ENCODE measurements at places on chromosomes 2 and 18.

- DNase-seq: no peak
These were observed 9.0 kb downstream of the MALL start for GRCh38 chr2:110106642-110107041.

DNA sequence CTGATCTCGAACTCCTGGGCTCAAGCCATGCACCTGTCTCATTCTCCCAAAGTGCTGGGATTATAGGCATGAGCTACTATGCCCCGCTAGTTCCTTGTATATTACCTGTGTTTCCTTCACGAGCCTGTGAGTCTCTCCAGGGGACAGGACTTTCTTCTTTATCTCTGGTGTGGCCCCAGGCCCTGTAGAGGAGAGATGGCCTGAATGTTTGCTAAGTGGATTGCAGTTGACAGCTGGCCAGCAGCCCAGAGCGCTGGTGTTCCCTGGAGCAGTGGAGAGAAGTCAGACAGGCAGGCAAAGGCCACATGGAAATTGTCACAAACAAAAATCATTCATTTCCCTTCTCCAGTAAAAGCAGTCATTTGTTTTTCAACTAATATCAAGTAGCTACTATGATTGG, 17.9 kb downstream of the LPIN1 start:
- no peak for DNase-seq

DNA sequence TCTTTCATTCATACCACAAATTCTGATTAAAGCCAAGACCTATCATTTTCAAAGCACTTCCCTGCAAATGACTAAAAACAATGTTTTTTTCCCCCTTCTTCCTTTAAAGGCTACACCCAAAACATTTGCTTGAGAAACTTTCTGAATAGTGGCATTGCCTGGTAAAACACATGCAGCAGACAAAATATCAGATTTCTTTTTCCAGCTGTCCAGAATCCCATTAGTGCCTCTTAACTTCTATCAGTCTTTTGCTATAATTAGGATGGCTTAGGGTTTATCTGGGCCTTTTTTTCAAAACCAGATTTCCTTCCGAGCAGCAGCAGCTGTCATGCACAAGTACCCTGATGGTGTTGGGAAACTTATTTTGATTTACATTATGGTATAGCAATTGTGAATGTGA, 50.6 kb downstream of the ALPK2 start:
- DNase-seq: no peak

GRCh38 chr2:224933431-224933830, 108.8 kb downstream of the DOCK10 start:
- no peak for DNase-seq

- DNase-seq: no peak
These were observed 849.1 kb upstream of the CHAC2 start for GRCh38 chr2:52918551-52918950.

DNA sequence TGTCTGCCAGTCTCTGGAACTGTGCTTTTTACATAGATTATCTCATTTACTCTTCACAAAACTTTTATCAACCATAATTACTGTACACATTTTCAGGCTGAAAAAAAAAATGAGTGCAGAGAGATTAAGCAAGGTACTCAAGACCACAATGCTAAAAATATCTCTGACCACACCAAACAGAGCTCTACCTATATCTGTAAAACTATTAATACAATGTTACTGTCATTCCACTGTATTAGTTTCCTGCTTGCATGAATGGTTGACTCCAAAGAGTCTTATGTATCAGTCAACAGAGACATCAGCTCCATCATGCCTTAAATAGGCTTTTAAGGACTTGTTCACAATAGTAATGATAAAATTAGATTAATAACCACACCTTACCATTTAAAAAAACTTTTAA, 134.7 kb upstream of the CCDC150 start:
- DNase-seq: no peak

DNA sequence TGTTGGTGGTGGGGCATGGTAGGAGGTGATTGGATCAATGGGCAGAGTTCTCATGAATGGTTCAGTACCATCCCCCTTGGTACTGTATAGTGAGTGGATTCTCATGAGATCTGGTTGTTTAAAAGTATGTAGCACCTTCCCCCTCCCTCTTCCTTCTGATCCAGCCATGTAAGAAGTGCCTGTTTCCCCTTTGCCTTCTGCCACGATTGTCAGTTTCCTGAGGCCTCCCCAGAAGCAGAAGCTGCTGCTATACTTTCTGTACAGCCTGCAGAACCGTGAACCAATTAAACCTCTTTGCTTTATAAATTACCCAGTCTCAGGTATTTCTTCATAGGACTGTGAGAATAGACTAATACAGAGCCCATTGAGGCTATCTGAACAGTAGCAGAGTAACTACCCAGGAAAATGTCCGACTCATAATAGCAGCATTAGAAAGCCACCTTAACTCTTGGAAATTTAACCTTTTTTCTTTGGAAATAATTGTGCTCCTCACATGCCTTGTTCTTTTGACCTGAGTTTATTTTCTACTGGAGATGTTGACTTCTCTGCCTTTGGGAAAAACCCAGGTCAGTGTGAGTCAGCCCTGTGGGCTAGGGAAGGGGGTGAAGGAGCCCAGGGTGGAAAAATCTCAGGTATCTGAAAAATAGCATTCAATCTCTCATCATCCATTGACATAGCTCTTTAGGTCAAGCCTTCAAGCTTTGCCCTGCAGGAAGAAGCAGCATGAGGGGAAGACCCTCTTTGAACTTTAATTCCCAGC, 18.1 kb downstream of the CYP1B1 start:
- DNase-seq: no peak

DNA sequence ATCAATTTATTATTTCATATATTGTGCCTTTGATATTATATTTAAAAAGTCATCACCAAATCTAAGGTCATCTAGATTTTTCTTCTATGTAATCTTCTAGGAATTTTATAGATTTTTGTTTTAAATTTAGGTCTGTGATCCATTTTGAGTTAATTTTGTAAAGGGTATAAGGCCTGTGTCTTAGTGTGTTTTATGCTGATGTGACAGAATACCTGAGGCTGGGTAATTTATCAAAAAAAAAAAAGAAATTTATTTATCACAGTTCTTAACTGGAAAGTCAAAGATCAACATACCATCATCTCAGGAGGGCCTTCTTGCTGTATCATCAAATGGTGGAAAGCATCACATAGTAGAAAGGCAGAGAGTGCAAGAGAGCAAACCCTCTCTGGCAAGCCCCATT, 216.2 kb downstream of the PDE1A start:
- no peak for DNase-seq

DNA sequence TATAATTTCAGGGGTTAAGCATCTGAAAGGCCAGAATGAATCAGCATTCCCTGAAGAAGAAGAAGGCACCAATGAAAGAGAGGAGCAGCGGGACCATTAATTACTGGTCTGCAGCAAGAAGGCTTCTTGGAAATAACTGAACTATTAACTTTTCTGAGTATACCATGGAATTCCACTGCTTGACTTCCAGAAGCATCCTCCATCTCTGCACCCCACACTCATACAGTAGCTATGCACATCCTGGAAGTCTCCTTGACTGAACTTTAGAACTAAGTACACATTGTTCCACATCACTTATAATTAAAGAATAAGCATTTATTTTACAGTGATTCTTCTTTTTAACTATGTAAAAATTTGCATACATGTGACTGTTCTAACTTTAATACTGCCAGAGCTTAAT, 131.5 kb downstream of the PPP1R1C start:
- no peak for DNase-seq

- no peak for DNase-seq
These were observed 92.5 kb downstream of the EPB41L5 start for GRCh38 chr2:120105360-120105759.

DNA sequence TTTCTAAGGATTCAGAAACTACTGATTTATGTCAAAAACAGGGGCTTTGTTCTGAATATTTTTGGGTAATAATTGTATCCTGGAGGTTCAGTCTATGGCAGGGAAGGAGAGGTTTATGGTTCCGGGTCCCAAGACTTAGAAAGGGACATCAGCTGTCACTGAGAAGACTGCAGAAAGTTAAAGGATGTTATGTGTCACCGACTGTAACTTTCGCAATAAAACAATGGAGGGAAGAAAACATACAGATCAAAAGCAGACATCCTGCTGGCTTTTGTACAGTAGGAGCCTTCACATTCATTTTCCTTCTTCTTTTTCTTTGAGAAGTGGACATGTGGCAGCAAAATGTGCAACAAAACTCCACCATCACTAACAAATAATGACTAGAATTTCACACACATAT, 900.7 kb upstream of the SOX11 start:
- no peak for DNase-seq

- DNase-seq: no peak
These were observed 2.3 kb downstream of the RBBP8 start for GRCh38 chr18:22935431-22935830.

- no peak for DNase-seq
These were observed 110.5 kb downstream of the KLF7 start for GRCh38 chr2:207055257-207055656.

DNA sequence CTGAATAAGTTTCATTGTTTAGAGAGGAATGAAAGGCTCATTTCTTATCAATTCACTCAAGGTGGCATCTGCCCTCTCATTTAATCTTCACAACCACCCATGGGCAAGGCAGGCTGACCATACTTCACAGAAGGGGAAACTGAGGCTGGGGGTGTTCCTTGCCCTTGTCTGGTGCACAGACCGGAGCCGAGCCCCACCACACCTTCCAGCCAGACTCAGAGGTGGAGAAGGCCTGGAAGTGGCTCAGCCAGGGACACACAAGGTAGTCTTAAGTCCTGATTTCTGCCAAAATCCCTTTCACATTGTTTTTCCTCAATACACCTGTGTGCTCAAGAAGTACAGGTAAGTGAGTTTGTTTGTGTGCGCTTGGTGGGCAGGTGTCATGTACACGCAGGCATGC, 111.9 kb upstream of the TEX51 start:
- DNase-seq: no peak

GRCh38 chr2:2800001-2800400, 468.9 kb upstream of the MYT1L start:
- DNase-seq: no peak

All from type B pancreatic cell (in vitro differentiated cells).